T-cell (primary cell): ENCODE measurements at places on chromosomes 5 and 9. TPM values are rescaled to one million over a fixed set of nuclear protein-coding genes. Genes with fewer than 3 reads are reported as not detected.

SPOCK1 gene
- 0.57 TPM for total RNA-seq

- no peaks in the 10 kb centered on the region for H3K27me3 ChIP-seq
- no peak overlapping the region for H3K4me3 ChIP-seq
- H3K4me1 ChIP-seq = no peaks in the 10 kb centered on the region
- no peaks in the 10 kb centered on the region for H3K36me3 ChIP-seq
- H3K27ac ChIP-seq = no peak overlapping the region
- no peak for DNase-seq
These were observed 107.6 kb downstream of the LURAP1L start for GRCh38 chr9:12882430-12882829.

- no peaks in the 10 kb centered on the region for H3K4me1 ChIP-seq
- DNase-seq = no peak
- no peak overlapping the region for H3K4me3 ChIP-seq
- H3K27me3 ChIP-seq = no peaks in the 10 kb centered on the region
- H3K36me3 ChIP-seq = no peaks in the 10 kb centered on the region
These were observed 504.9 kb downstream of the NR2F1-AS1 start for GRCh38 chr5:93076096-93076495.

- no peaks in the 10 kb centered on the region for H3K4me1 ChIP-seq
- no peak for DNase-seq
- no peak overlapping the region for H3K4me3 ChIP-seq
- no peaks in the 10 kb centered on the region for H3K36me3 ChIP-seq
These were observed 41.4 kb upstream of the DNAH5 start for GRCh38 chr5:13985731-13986418.

GDNF gene
- not detected for total RNA-seq

DNA sequence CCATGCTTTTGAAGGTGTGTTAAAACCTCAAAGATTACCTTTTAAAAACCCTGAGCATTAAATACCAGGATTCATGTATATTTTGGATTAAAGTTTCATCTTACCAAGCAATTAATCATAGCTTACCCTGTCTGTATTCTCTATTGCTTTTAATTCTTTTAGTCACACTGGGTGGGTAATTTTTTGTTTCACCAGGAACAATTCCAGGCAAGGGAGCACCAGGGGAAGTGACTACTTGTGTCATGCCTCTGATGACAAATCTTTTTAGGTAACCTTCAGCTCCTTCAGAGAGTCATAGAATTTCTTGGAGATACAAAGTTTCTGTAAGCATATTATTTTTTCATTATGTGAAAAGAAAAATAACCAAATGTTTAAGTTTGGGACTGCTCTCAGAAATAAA, 33.4 kb upstream of the ANXA1 start:
- no peak overlapping the region for H3K4me3 ChIP-seq
- no peak for DNase-seq
- H3K36me3 ChIP-seq = no peaks in the 10 kb centered on the region

DNA sequence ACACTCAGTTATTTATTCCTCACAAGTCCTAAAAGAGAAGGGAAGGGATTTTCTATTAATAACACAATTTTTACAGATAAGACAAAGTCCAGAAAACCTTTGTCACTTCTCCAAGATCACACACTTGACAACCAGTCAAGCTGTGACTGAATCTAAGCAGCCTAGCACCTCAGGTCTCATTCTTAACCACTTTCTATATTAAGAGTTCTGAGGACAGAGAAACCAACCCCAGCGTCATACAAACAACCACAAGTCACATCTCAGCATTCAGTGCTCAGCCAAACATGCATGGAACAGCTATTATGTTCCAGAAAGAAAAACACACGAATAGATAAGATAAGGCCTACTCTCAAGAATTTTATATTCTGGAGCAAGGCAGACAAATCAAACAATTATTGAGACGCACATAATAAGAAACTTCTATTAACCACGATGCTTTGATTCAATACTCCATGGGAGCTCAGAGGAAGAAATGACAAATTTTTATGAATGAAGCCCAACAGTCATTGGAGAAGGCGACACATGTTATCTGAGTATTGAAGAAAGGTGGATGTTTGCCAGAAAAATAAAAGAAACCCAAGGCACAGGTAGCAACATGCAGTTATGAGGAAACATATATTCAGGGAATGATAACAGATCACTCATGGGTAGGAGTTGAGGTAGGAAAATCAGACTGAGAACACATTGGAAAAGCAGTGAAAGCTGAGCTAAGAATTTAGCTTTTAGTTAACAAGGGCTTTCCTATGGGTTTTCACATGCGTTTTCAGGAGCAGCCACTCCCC, 113.1 kb downstream of the HTR4 start:
- H3K27me3 ChIP-seq = no peaks in the 10 kb centered on the region
- H3K36me3 ChIP-seq = no peaks in the 10 kb centered on the region
- no peak overlapping the region for H3K4me3 ChIP-seq
- H3K4me1 ChIP-seq = no peaks in the 10 kb centered on the region

SHB gene
- total RNA-seq = 1.5 TPM

DNA sequence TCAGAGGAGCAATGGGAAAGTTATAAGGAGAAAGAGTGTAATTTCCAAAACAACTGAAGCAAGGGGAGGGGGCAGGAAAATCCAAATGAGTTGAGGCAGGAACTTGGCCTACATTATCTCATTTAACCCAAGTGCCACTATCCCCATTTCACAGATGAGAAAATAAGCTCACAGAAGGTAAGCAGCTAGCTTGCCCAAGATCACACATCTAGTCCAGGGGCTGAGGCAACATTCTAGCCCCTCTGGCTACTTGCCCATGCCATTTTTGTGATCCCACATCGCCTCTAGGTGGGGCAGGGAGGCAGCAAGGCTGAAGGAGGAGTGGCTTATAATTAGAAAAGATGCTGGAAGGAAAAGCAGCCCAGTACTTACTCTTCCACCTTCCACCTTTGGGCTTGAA, 2.6 kb upstream of the PSIP1 start:
- no peak overlapping the region for H3K4me3 ChIP-seq
- no peaks in the 10 kb centered on the region for H3K27me3 ChIP-seq
- no peak overlapping the region for H3K27ac ChIP-seq
- peaks cover 33% of the 10 kb centered on the region for H3K4me1 ChIP-seq
- H3K36me3 ChIP-seq = no peaks in the 10 kb centered on the region

DNA sequence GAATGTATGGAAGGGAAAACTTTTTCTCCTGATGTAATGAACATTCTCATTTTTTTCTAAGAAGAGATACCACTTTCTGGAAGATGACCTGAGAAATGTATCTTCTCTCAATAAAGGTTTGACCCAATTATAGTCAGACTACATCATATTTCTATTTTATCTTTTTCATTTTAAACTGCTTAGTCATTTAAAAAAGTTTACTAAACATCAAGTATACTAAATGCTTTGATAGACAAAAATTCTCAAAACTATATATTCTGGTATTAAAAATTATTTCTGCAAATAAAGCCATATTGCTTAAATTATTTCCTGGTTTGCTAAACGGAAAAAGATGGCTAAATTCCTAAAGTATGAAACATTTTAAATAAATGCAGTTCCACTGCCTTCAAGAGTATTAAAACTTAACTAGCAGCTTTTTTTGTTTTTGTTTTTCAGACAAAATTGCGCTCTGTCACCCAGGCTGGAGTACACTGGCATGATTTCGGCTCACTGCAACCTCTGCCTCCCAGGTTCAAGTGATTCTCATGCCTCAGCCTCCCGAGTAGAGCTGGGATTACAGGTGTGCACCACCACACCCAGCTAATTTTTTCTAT, 37.1 kb downstream of the FBXW11 start:
- H3K4me3 ChIP-seq = no peak overlapping the region
- H3K27me3 ChIP-seq = no peaks in the 10 kb centered on the region
- no peak overlapping the region for H3K27ac ChIP-seq

IGIP gene
- total RNA-seq = 4.7 TPM

PPP2R2B gene
- total RNA-seq = 1.5 TPM

DNA sequence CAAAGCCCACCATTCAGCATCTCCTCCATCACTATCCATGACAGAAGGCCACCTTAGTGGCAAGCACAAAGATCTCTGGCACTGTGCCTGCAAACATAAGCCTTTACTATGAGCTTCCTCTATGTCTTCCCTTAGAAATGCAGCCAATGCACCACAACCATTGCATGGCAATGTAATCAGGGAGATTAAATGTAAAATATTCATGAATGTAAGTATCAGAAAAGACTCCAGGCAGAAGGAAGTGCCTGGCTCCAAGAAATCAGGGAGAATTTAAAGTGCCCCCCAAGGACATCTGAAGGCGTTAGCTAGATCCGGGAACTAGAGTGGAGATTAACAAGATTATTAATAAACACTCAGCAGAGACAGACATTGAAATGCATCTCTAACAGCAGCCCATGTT, 32.5 kb upstream of the MYORG start:
- no peaks in the 10 kb centered on the region for H3K27me3 ChIP-seq
- no peak for DNase-seq
- H3K4me1 ChIP-seq = no peaks in the 10 kb centered on the region
- H3K27ac ChIP-seq = no peak overlapping the region

TMEM232 gene
- 1.1 TPM for total RNA-seq

GRCh38 chr9:107054146-107054545, 191.2 kb downstream of the ZNF462 start:
- no peak overlapping the region for H3K4me3 ChIP-seq
- no peak for DNase-seq
- H3K27me3 ChIP-seq = no peaks in the 10 kb centered on the region

AK8 gene
- total RNA-seq = not detected

PCDHB9 gene
- not detected for total RNA-seq

DYNC2I2 gene
- 10.4 TPM for total RNA-seq

- no peaks in the 10 kb centered on the region for H3K4me1 ChIP-seq
- H3K36me3 ChIP-seq = no peaks in the 10 kb centered on the region
- no peak overlapping the region for H3K27ac ChIP-seq
- no peak overlapping the region for H3K4me3 ChIP-seq
These were observed 28.4 kb upstream of the RNF130 start for GRCh38 chr5:180099733-180100611.

- no peak for DNase-seq
- no peaks in the 10 kb centered on the region for H3K27me3 ChIP-seq
- no peak overlapping the region for H3K27ac ChIP-seq
- no peak overlapping the region for H3K4me3 ChIP-seq
- peaks cover 17% of the 10 kb centered on the region for H3K4me1 ChIP-seq
These were observed 110.1 kb upstream of the MAP3K1 start for GRCh38 chr5:56705217-56705616.

DNA sequence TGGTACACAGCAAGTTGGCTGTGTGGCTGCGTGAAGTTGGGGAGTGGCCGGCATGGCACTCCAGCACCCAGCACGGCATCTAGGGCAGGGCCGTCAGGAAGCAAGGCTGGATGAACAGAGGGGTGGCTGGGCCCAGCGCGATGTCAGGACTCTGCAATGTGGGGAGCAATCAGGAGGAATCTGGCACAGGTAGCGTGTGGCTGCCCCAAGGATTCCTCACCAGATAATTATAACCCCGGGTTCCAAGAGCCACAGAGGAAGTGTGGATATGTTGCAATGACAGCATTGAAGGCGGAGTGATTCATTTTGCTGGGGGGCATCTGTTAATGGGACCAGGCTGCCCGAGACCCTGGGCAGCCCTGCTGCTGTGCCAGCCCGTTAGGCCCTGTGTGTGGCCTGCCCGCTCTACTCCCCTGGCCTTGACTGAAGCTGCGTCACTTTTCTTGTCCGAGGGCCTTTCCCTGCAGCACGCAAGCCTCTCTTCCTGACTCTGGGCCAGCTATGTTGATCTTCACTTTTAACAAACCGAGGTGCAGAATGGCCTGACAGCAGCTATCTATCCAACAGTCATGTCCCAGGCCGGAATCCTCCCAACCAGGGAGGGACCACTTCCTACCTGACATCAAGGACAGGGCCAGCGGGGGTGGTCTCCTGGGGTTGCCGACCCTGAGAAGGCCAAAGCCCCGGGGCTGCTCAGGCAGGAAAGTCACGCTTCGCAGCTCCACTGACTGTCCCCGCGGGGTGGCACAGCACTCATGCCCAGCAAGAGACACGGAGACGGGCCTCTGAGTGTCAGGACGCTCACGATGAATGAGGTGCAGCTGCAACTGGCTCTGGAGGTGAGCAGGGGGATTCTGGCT, 118.0 kb upstream of the PHYKPL start:
- DNase-seq = no peak
- H3K4me3 ChIP-seq = no peak overlapping the region
- no peaks in the 10 kb centered on the region for H3K27me3 ChIP-seq
- no peaks in the 10 kb centered on the region for H3K36me3 ChIP-seq
- H3K27ac ChIP-seq = no peak overlapping the region

DNA sequence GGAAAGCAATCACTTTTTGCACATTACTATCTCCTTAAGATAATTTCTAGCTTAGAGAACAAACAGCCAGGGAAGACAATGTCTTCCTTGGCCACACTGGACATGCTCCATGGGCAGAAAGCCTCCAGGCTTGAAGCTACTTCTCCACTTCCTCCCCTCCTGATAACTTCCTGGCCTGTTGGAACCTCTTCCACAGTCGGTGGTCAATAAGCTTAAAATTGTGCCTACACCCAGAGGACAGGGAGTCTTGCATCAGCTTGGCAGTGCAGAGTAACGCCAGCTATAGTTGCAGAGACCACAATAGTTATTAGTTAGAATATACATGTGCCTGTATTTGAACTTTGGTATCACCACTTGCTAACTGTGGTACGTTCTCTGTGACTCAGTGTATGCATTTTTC, 58.1 kb upstream of the ABCA1 start:
- H3K4me3 ChIP-seq = no peak overlapping the region
- H3K27me3 ChIP-seq = no peaks in the 10 kb centered on the region
- DNase-seq = no peak
- H3K4me1 ChIP-seq = peaks cover 6% of the 10 kb centered on the region
- no peak overlapping the region for H3K27ac ChIP-seq
- no peaks in the 10 kb centered on the region for H3K36me3 ChIP-seq

LRRC19 gene
- total RNA-seq = not detected

MEF2C gene
- total RNA-seq = 4.2 TPM

GRCh38 chr9:129571298-129572051, 49.4 kb downstream of the C9orf50 start:
- no peak for DNase-seq
- H3K27ac ChIP-seq = no peak overlapping the region
- no peak overlapping the region for H3K4me3 ChIP-seq
- H3K36me3 ChIP-seq = no peaks in the 10 kb centered on the region

DNA sequence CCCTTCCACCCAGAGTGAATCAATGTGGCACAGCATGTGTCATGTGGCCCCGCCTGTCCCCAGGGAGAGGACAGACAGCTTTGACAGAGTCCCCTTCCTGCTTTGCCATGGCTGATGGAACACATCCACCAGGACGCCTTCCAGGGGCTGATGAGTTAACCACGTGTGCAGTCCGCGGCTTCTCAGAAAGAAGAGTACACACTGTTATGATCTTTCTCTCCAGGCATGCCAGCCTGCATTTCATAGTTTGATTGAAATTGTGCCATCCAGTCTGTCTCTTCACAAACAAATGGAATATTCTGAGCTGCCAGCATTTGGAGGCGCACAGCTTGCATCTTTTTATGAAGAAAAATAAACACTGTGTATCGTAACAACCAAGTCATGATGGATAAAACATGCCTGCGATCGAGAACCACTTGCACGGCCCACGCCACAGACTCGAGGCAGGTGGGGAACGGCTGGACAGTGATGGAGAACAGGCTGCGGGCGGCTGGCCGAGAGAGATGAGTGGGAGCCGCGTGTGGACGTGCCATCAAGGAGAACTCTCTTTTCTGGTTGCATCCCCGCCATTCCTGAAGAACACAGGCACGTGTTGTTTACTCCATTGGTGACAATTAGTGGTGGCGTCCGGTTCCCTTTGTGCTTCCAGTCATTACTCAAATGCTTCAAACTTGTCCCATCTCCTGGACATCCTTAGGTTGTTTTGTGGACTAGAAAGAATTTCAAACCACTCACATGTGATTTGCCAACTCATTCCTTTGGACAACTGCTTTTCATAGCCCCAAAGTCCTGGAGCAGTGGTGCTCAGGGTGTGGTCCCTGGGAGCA, 220.2 kb downstream of the AGTPBP1 start:
- no peaks in the 10 kb centered on the region for H3K36me3 ChIP-seq
- H3K27ac ChIP-seq = no peak overlapping the region
- H3K4me3 ChIP-seq = no peak overlapping the region
- H3K27me3 ChIP-seq = no peaks in the 10 kb centered on the region
